ENCODE measurements at places on chromosomes 12 and 14. TPM values are rescaled to one million over a fixed set of nuclear protein-coding genes. Genes with fewer than 3 reads are reported as not detected.

GRCh38 chr12:28937196-28937595 is 211.9 kb upstream of the FAR2 start:
- DNase-seq = no peak

SLC25A21 gene
- total RNA-seq = not detected

PSEN1 gene
- 33.7 TPM for total RNA-seq

NOP9 gene
- 36.7 TPM for total RNA-seq

GRCh38 chr14:19920021-19920657 is at the start of gene OR4K5:
TSS of gene OR4K5 (plus strand) at chr14:19920607. CDS start at chr14:19920607, 0 bp downstream.
- no peak for DNase-seq

- DNase-seq = no peak
Measured at GRCh38 chr12:32988982-32989381, 92.4 kb upstream of the PKP2 start.

GRCh38 chr12:22377731-22378496 is 43.4 kb upstream of the ST8SIA1 start:
- no peak for DNase-seq

DNA sequence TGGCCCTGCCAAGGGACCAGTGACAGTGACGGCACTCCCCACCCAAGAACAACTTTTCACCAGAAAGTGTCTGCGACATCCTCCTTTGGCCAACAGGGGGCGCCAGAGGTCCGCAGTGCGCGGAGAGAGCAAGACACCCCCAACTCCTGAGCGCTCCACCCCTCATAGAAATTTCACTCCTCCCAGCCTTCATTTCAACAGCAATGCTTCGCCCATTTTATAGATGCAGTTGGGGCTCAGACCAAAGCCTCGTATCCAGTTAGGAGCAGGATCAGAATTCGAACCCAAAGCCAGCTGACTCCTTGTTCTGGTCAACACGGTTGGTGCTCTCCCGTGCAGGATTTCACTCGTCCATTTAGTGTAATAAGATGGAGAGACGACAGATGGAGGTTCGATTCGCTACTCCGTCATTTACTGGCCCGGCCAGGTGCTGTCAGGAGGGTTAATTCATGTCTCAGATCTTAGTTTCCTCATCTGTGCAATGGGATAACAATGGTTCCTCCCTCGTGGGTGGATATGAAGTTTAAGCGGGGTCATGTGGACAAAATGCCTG is 2.4 kb upstream of the POP5 start:
- DNase-seq = peak; percentile 86

DNA sequence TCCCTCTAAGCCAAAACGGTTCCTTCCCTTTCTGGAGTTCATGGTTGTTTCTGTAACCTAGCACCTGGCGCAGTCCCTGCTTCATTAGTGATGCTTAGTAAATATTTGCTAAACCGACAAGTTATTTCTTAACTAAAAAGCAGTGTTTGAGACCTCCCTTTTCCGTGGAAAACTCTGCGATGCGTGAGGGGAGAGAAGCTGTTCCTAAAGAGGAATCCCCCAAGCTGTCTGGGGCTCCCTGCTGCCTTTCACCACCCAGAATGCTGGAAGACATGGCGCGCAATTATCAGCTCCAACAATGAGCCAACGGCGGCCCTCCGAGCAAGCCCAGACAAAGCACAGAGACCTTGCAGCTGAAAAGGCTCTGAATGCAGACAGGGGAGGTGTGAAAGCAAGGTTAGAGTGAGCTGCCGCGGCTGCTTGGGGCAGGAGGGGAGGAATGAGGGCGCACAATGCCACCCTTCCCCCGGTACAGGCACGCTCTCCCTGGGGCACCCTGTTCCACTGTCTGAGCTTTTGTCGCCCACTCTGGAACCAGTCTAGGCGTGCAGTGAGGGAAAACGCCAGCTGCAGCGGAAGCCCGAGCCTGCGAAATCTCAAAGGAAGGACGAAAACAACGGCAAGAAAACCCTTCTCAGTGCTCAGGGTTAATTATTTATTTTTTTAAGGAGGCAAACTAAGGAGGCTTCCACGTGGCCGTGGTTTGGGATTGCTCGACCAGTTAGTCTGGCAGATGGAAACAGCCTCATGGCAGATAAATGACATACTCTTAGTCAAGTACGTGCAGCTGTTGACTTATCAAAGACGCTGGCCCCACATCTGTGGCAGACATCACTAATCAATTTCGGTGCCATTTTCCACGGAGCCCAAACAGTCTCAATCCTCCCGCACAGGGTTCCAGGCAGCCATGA is 66.3 kb downstream of the RBM19 start:
- DNase-seq = no peak

CPNE6 gene
- not detected for total RNA-seq

- DNase-seq = no peak
Measured at GRCh38 chr12:34626363-34627157, 604.3 kb downstream of the ALG10 start.

TMCC3 gene
- 0.18 TPM for total RNA-seq

DNA sequence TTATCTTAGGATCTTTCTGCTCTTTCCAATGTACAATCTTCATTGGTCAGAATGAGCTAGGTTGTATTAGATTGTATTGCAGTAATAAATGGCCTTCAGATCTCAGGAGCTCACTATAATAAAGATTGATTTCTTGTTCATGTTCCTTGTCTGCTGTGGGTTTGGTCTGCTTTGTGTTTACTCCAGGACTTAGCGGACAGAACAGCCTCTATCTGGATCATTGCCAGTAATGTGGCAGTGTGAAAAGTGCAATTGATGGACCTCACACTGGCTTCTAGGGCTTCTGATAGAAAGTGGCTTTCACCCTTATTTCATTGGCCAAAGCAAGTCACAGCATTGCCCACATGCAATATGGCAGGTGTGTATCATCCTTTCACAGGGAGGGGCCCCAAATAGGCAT is 81.2 kb downstream of the BTG1 start:
- DNase-seq = no peak

DNA sequence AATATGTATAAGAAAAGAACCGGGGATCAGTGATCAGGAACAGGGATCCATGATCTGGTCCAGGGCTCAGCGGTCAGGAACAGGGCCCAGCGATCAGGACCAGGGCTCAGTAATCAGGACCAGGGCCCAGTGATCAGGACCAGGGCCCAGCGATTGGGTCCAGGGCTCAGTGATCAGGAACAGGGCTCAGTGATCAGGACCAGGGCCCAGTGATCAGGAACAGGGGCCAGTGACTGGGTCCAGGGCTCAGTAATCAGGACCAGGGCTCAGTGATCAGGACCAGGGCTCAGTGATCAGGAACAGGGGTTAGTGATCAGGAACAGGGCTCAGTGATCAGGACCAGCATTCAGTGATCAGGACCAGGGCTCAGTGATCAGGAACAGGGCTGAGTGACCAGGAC is 56.3 kb downstream of the TMEM121 start:
- DNase-seq = no peak

DNA sequence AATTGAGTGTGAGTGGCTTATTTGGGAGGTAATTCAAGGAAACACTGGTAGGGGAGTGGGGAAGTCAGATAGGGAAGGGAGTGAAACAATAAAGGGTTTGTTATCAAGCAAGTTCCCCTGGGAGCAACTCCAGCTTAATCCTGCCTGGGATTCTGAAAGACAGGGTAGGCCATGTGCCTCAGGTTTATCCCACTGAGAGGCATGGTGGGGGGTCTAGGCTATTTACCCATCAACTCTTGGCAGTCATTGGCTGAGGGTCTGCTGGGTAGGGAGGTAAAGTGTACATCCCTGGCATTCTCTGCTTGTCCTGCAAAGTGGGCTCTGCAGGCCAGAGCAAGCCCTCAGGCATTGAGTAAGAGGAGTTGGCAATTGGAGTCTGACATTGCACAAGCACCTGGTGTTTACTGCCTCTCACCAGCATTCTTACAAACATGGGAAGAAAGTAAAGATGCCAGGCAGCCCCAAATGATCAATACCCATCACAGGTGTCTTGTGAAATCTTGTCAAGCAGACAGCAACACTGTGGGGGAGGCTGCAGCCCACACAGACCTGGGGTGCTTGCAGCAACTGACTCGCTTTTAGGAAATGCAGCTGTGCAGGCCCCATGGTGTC is 169.3 kb downstream of the KTN1 start:
- no peak for DNase-seq

TRIM9 gene
- 0.73 TPM for total RNA-seq

TOX4 gene
- 66.2 TPM for total RNA-seq

DNA sequence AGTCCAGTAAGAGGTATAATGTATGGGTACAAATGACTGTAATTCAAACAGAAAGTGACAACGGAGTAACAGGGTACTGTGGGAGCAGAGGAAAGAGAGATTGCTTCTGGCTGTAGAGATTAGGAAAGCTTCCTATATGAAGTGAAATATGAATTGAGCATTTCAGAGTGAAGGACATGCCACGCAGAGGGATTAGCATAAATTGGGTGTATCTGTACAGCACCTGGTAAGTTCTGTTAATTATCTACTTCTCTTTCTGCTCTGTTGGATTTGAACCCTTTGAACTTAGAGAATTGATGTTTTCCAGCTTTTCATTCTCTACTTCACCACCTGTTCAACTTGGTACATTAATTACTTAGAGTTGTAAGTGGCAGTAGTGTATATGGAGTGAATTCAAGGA is 8.8 kb downstream of the STK38L start:
- DNase-seq = no peak

TAS2R7 gene
- not detected for total RNA-seq

NRIP2 gene
- total RNA-seq = not detected

ETFBKMT gene
- 1.0 TPM for total RNA-seq

CLEC4E gene
- total RNA-seq = not detected

ATP2B1 gene
- 25.3 TPM for total RNA-seq

GRCh38 chr12:15752785-15753184 is 36.4 kb downstream of the EPS8 start:
- DNase-seq = no peak

- DNase-seq = no peak
Measured at GRCh38 chr14:37816743-37817295, 221.4 kb downstream of the TTC6 start.

DNA sequence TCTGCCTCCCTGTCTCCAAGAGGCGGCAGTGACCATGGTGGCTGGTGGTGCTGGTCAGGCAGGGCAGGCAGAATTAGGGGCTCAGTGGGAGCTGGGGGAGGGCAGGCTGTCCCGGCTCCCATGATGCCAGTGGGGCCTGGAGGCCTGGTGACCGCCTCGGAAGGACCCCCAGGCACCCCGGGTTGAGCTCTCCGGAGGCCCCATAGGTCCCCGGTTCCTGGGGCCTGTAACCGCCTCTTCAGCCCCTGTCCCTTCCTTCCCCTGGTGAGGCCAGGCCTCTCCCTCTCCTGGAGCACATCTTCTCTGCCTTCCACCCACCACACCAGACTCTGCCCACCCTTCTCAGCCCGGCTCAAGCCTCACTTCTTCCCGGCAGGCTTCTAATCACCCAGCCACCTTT is 117.7 kb upstream of the GSC start:
- no peak for DNase-seq

- peak; percentile 22 for DNase-seq
Measured at GRCh38 chr12:25957793-25958427, 572 bp upstream of the RASSF8 start.

- no peak for DNase-seq
Measured at GRCh38 chr12:111706145-111706544, 20.3 kb downstream of the ACAD10 start.

GPN3 gene
- total RNA-seq = 26.2 TPM

PZP gene
- not detected for total RNA-seq

ARHGAP9 gene
- 248 TPM for total RNA-seq

- no peak for DNase-seq
Measured at GRCh38 chr12:31369712-31370521, 44.0 kb upstream of the SINHCAF start.

DNA sequence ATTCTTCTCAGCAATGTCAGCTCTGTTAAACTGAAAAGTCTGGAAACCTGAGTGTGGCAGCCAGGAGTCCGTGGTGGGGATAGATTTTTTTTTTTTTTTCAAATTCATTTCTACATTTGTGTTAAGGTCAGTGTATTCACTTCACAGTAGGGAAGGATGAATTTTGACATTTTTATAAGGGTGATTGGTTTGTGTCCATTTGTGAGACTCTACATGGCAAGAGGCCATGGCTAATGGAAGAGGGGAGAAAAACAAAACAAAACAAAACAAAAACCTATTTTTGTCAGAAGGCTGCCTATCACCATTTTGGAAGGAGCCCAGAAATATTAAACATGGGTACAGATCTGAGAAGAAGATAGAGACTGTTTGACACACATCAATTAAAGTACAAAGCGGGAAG is 176.1 kb downstream of the RMST start:
- no peak for DNase-seq

EPYC gene
- total RNA-seq = not detected

DNA sequence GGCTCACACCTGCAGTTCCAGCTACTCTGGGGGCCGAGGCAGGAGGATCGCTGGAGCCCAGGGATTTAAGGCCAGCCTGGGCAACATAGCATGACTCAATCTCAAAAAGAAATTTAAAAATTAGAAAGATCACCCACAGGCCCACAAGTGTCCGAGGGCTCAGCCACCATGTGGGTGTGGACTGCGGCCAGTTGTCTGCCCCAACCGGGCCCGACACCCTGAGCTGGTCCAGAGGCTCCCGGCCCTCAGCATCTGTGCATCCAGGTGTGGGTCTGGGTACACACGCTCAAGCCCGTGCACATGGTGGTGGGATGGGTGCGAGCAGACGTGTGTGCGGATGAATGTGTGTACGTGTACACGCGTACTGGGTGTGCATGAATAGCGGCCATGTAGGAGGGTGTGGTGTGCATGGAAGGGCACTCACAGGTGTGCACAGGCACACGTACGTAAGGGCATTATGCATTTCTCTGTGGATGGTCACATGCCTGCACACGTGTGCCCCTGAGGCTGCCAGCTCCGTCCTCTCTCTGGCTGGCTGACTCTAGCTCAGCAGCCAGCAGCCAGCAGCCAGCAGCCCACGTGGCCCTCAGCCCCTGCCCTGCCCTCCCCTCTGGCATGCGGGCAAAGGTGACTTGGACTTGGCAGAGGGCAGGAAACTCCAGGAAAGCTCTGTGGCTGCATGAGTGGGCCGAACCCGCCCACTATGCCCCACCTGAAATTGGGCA is 23.3 kb upstream of the NUDT14 start:
- DNase-seq = no peak

FAM90A1 gene
- total RNA-seq = 0.10 TPM

INSM2 gene
- total RNA-seq = not detected

- DNase-seq = no peak
Measured at GRCh38 chr12:88716240-88716639, 136.0 kb upstream of the KITLG start.

DNA sequence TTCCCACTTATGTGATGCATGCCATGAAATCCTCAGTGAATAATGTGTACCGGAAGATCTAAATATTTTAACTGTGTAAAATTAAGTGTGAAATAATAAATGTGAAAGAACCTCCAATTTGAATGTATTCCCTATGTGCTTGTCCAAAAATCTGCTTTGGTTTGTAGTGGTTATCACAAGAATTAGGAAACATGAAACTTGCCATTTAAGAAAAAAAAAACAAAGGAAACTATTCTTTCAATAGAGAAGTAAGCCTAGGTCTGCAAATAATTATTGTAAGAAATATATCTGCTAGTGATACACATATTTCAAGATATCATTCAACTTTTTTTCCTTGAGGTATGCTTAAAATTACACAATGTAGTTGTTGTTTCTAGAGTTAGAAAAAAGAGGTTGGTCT is 500.4 kb downstream of the SLC6A15 start:
- DNase-seq = no peak
